NCI-H69 (cell line): ENCODE measurements at places on chromosomes 11 and 22.

DNA sequence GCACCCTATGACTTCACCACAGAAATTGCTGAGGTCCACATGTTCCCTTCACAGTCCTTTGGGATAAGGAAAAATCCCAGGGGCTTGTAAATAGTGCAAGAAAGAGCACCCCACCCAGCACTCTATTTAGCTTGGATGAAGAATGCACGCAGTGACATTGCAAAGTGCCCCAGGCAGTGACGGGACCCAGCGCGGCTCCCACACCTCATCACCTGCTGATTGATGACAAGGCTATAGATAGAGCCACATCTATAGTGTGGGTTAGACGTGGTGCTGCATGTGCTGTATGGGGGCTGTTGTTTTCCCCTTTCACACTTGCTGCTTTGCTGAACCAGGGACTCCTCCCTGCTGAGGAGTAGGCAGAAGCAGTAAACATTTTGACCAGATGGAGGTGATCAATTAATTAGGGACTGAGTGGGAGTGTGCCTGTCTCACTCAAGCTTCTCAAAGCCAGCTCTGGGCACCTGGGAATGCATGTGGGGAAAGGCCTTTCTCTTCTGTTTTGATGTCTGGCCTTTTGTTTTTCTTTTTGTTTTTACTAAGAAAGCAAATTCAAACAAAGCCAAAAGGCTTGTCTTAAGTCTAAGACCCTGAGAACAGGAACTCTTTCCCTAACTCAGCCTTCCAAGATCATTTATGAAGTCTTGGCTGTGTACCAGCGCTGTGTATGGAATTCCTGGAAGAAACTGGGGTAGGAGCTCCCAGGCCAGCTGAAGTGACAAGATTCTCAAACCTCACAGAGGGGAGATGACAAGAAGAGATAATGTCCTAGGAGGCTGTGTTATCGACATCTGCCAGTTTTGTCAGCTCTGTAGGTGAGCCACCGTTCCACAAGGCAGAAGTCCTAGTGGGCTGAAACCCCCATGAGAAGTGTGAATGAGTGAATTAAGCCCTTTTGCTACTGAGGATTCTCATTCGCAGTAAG lies 219.7 kb downstream of the BARX2 start:
- peak; percentile 64 for DNase-seq

DNA sequence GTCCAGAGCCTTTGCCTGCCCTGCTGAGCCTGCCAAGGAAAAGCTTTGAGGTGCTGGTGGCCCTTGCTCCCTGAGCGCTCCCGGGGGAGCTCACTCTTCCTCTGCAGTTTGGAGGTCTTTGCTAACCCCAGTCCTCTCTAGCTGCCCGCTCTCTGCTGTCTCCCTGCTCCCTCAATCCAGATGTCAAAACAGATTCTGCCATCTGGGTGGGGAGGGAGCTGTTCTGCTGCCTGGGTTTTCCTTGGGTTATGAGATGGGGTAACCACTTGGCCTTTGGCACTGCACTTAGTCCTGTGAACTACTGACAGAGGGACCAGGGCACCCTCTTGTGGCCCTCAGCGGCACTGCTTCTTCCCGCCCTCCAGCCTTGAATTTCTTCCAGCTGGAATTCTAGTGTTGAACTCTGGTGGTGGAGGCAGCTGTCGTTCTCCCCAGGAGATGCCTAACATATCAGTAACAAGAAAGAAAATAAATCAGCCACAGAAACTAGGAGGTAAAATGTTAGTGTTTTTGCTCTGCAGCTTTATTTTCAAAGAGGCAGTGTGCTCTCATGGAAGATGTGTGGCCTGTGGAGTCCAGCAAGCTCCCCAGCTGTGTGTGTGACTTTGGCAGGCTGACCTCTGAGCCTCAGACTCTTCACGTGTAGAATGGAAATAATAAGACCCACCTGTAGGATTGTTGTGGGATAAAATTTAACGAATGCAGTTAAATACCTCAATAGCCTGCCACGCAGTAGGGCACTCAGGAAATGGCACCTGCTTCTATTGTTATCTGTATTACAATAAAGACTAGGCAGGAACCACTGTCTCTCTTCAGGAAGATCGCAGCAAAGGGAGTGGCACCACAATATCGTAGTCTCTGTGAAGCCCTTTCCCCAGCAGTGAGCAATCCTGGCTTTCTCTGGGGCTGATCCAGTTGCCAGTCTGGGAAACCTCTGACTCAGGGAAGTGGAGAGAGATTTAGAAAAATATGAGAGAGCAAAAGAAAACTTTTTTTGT lies 23.4 kb downstream of the ARFGAP2 start:
- DNase-seq: peak; percentile 92

- DNase-seq: peak; percentile 66
Observed at GRCh38 chr11:66915866-66916265, 42.3 kb downstream of the PC start.

- peak; percentile 89 for DNase-seq
Observed at GRCh38 chr11:35682230-35683173, 19.9 kb downstream of the TRIM44 start.

GRCh38 chr11:117017456-117017855 lies 80.8 kb downstream of the SIK3 start:
- no peak for DNase-seq

DNA sequence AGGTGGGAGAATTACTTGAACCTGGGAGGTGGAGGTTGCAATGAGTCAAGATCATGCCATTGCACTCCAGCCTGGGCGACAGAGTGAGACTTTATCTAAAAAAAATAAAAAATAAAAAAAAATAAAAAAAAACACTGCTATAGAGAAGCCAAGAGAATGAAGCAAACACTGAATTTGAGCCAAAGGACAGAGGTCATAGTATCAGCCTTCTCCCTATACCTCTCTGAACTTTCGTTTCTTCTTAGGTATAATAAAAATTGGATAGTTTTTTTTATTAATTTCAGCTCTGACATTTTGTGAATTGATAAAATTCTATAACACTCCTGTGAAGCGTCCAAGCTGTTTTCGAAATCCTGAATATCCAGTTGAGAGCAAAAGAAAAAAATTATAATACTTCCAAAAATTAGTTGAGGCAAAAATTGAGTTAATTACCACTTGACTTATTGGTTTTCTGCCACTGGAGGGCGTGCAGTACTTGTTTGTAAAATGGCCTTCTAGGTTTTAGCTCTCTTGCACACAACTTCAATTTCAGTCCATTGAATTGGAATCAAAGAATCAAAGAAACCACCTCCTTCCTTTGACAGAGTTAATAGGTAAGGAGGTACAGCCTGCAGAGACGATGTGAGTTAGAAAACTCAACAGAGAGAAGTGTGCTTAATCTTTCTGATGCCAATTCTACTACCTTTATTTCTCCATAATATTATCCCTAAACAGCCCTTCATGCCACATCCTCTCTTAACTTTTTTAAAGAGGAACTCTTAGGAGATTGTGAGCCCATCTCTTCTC lies 143.2 kb downstream of the BBOX1 start:
- peak; percentile 90 for DNase-seq

- DNase-seq: peak; percentile 54
Observed at GRCh38 chr22:23065495-23066122, 4.7 kb upstream of the GNAZ start.
